ENCODE measurements at places on chromosomes 16 and 17.

DNA sequence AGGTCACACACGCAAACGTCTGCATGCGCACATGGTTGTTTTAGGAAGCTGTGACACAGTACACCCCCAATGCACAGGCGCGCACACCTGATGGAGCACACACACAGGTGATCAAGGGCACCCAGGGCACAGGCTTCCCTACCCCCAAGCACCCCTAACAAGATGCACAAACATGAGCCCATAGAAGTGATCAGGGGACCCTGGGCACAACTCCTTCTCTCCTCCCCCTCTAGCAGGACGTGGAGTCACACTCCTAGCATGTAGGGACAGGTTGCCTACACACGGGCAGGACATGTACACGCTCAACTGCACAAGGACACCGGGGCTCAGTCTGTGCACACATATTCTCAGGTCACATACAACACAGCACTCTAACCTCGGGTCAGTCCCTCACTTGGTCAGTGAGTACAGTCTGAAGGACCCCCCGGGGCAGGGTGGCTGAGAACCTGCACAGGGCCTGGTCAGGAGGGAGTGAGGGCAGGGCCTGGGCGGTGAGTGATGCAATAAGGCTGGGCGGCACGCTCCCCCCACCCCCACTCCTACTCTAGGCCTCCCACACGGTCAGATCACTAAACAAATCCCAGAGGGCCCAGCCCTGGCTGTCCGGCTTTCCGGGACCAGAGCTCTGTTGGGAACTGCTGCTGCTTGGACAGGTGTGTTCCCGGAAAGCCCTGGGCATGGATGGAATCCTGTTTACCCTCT lies 751 bp upstream of the DOC2B start:
- no peak for DNase-seq

DNA sequence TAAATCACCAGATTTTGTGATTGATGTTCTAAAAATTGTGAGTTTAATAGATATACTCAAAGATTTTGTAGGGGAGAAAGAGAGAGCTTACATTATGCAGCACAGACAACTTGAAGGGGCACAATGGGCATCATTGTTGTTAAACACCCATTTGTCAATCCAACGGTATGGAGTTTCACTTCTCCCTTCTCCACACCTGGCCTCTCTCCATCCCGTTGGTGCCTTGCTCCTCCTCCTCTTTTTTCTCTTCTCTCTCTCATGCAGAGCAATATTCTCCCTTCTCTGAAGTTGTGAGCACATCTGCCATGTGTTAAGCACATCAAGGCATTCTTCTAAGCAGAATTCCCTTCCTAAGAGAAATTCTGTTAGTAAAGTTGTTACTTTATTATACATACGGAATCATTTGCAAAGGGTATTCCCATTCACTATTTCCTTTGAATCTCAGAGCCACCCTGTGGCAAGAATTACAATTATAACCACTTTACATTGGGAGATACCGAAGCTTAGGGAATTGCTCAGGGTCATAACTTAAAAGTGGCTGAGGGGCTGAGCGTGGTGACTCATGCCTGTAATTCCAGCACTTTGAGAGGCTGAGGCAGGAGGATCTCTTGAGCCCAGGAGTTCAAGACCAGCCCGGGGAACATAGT lies 40.5 kb upstream of the SKAP1 start:
- no peak for DNase-seq

DNA sequence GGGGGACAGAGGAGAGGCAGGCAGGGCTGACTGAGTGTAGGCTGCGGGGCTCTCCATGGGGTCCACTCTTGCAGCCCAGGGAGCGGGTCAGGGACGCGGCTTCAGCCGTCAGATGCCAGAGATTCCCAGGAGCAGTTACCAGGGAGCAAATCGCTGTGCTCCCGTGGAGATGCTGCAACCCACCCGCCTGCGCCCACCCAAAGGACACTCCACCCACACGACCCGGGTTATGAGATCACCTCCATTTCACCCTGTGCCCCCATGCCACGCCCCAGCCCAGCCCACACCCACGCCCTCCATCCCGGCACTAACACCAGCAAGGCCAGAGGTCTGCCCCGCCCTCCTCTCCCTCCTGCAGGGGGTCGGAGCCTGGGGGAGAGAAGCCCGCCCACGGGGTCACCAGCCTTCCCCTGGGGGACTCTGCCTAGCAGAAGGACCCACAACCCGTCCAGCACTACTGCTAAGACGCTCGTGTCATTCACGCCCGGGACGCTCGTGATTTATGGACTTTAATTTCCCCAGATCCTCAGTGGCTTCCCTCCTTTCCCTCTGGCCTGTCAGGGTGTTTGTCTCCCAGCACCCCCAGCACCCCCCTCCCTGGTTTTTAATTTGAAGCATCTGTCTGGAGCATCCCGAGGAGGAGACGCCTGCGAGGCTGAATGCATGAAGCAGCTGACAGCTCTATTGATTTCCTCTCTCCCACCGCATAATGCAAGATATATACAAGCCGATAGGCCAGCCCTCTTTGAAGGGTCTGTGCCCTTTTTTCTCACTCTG lies 6.7 kb upstream of the RPL38 start:
- no peak for DNase-seq

GRCh38 chr17:41632482-41633105 lies 8.2 kb upstream of the KRT17 start:
- DNase-seq = no peak

DNA sequence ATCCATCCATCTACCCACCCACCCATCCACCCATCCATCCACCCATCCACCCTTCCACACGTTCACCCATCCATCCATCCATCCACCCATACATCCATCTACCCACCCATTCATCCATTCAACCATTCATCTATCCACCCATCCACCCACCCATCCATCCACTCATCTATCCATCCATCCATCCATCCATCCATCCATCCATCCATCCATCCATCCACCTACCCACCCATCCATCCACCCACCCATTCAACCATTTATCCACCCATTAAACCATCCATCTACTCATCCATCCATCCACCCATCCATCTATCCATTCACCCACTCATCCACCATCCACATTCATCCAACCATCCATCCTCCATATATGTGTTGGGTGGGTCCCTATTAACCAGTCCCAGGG lies 26.2 kb upstream of the RPTOR start:
- DNase-seq = no peak

GRCh38 chr16:56647641-56648431 lies 3.9 kb upstream of the MT1B start:
- no peak for DNase-seq

- DNase-seq = no peak
These were observed 11.2 kb downstream of the SLC47A2 start for GRCh38 chr17:19705201-19705600.

DNA sequence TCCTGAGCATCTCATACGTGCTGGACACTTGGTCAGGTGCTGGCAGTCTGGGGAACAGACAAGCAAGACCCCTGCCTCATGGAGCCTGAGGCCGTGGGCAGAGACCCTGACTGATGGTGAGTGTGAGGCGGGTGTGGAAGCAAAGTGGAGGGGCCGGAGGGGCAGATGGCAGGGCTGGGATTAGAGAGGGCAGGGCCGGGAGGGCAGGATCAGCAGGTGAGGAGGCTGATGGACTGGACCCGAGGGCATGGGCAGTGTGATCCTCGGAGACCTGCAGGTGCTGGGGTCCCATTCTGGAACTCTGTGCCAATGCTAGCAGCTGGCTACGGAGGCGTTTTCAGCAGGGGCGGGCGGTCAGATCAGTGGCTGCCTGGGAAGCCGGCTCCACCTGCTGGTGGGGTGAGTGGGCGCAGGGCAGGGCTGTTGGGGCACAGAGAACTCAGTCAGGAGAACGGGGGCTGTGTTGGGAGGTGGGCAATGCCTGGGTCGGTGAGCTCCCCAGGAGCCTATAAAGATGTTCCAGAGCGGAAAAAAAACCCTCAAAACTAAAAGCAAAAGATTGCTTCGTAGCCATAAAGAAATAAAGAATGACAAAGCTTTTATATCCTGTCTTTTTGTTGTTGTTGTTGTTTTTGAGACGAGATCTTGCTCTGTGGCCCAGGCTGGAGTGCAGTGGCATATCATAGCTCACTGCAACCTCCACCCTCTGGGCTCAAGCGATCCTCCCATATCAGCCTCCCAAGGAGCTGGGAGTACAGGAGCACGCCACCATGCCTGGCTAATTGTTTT lies 8.9 kb upstream of the C16orf74 start:
- peak; percentile 8 for DNase-seq

DNA sequence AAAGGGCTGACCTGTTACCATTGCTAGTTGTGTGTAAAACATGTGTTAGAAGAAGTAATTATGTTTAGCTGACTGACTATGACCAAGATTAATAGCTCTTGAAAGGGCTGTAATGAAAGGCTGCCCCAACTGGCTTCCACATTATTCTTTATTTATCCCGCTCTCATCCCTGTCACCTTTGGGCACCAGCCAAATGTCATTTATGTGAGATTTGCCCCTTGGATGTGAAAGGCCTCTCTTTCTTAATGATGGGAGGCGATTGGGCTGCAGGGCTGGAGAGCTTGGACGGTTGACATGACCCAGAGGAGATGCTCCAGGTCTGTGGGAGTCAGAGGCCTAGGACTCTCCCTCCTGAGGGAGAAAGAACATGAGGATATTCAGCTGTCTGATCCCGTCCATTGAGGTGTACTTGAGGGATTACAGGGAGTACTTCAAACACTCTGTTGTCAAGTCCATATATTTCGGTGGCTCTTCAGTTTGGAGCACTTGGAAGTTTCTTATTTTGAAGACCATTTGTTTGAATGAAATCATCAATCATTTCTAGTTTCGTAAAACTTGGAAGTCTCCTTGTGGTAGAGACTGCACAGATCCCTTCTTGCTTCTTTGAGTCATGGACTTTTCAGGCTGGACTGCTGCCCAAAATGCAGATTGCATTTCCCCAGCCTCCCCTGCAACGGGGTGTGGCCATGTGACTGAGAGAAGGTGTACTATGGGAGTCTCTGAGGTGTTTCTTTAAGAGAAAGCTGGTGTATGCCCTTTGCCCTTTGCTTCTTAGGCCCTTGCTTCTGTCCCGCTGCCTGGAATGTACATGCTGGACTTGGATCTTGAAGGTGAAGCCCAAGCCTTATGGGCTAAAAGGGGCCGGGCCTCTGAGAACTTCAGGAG lies 51.3 kb downstream of the FTO start:
- peak; percentile 52 for DNase-seq

GRCh38 chr17:19456016-19456927 lies 45.2 kb downstream of the RNF112 start:
- DNase-seq = no peak

DNA sequence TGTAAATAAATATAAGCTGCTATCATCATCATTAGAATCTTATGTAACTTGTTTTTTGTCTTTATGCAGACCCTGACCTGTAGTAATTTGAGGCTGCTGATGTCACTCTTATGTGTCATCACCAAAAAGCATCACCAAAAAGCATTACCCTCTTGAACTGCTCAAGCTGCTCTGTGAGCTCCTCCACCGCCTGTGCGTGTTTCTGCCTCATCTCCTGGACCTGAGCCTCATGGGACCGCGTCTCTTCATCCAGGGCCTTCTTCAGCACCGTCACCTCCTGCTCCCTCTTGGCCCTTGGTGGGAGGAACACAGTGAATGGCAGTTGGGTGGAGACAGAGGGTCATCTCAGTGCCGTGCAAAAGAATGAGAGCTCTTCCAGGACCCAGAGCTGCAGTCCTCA lies 82.4 kb downstream of the NDE1 start:
- DNase-seq = no peak

DNA sequence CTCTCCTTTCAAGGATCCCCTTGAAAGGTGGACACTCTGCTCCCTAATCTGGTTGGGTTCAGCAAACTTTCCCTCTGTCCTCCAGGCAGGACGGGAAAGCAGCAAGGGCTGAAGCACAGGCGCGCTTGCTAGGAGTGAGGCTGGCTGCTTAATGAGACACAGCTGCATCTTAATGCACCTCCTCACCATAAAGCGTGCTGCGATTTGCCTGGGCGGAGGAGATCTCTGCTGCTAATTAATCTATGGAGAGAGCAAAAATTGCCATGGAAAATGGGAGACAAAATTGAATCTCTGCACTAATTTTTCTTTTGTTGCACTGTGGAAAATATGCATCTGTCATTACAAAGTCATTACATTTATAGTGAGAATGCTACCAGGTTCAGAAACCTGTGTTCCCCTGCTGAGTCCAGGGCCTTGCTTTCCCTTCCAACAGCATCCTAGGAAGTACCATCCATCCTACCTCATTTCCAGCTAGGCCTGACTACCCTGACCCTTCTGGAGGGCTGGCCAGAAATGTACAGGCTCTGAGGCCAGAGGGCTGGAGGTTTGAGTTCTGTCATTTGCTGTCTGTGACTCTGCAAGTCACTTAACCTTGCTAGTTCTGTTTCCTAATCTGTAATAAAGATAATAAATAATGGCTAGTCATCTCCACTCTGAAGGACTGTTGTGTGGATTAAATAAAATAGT lies 43.5 kb upstream of the BCAR1 start:
- no peak for DNase-seq

GRCh38 chr16:47724115-47724785 lies 263.1 kb downstream of the PHKB start:
- DNase-seq = no peak

DNA sequence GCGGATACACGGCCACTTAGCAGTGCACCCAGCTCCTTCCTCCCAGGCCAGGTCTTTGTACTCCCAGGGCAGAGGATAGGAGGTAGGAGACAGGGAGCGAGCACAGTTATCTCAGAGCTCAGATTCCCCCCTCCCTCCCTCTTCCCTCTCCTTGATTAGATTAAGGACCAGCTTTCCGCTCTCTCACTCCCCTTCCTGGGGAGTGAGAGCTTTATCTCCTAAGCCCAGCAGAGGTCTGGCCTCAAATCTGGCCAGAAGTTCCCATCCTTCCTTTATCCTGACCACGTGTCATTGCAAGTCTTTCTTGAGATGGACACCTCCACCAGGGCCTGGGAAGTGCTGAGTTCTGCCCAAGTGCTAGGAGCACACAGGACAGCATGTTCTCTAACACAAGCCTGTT lies 5.1 kb downstream of the ARL4D start:
- DNase-seq = no peak

- DNase-seq = no peak
These were observed 34.3 kb downstream of the PITPNC1 start for GRCh38 chr17:67411397-67411796.

GRCh38 chr16:29744541-29745101 lies 1.2 kb downstream of the C16orf54 start:
- DNase-seq = no peak

GRCh38 chr16:48526958-48527331 lies 83.0 kb downstream of the N4BP1 start:
- no peak for DNase-seq

DNA sequence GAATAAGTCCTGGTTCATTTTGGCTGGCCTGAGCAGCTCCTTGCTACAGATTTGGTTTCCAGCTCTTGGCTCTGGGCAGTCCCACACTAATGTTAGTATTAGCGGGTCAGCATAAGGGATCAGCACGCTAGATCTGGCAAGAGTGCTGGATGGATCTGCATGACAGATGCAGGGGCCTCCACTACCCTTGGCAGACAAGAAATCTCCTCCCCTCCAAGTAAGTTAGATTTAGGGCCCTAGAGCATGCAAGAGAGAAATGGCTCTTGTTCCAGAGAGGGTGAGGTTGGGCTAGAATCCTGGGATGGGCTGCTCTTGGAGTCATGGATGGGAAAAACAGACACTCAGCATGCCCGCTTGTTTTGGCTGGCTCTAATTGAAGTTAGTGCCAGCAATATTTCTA lies 414.3 kb downstream of the RBFOX1 start:
- DNase-seq = no peak

All from NCI-H2029 (cell line).